Mesothelial cell of epicardium (in vitro differentiated cells): ENCODE measurements at places on chromosomes 1 and 21. TPM values are rescaled to one million over a fixed set of nuclear protein-coding genes. Genes with fewer than 3 reads are reported as not detected.

Gene OR6K3
- not detected in 3 replicates for total RNA-seq

Gene FLG
- total RNA-seq, result not detected in 3 replicates

Gene MACO1
- 26.9 to 27.9 TPM (median 27.3 TPM) in 3 replicates for total RNA-seq

Gene PM20D1
- total RNA-seq, result not detected in 3 replicates

Gene FAM177B
- total RNA-seq, result not detected in 3 replicates

Gene SERPINC1
- total RNA-seq, result 0.22 to 0.27 TPM (median 0.23 TPM) in 3 replicates

DNA sequence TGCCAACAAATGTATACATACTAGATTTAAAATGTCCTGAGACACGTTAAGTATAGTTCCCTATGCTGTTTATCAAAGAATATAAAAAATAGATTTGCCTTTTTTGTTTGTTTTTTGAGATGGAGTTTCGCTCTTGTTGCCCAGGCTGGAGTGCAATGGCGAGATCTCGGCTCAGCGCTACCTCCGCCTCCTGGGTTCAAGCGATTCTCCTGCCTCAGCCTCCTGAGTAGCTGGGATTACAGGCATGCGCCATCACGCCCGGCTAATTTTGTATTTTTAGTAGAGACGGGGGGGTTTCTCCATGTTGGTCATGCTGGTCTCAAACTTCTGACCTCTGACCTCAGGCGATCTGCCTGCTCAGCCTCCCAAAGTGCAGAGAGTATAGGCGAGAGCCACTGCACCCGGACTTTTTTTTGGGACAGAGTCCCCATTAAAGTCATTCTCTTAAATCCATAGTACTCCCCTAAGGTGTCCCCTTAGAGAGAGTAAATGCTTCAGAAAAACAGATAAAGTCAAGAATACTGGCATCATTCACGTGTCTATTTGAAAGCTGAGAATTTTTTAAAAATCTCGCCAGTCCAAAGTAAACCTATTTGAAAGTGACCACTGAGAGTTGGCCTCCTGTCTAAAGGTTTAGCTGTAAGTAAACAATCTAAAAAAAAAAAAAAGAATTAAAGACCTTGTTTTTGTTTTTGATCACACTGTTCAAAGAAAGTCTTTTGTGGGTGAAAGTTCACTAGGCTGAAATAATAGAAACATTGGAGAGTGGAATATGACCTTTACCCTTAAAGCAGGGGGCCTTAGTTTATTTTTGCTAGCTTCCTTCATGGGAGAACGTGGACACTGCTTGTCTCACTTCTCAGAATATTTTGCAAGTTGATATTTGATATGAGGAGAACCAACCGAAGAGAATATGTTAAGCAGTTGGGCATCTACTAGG, 48.0 kb upstream of the SLC16A1 start:
- H3K27me3 ChIP-seq, result no peaks in the 10 kb centered on the region
- no peak for DNase-seq
- H3K4me3 ChIP-seq, result no peak overlapping the region
- peaks cover 2% of the 10 kb centered on the region for H3K4me1 ChIP-seq
- no peak overlapping the region for H3K27ac ChIP-seq

DNA sequence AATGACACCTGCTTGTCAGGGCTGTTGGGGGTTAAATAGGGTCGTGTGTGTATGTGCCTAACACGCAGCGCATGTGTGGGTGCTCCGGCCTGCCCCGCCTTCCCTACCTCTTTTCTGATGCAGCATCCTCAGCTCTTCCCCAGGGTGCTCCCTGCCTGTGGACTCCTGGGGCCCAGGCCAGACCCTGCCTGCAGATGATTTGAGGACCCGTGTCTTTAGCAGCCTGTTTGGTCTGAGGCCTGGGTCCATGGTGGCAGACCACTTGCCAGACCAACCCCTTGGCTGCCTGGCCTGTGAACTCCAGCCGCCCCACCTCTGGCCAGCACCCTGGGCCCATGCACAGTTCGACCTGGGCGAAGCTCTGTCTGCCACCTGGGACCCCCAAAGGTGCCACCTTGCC, 57.0 kb upstream of the SIM2 start:
- no peak overlapping the region for H3K4me3 ChIP-seq
- no peak overlapping the region for H3K27ac ChIP-seq
- no peaks in the 10 kb centered on the region for H3K36me3 ChIP-seq
- peaks cover 15% of the 10 kb centered on the region for H3K4me1 ChIP-seq

- no peak overlapping the region for H3K27ac ChIP-seq
- DNase-seq, result no peak
- no peaks in the 10 kb centered on the region for H3K4me1 ChIP-seq
Measured at GRCh38 chr1:40339420-40340323, 22.6 kb upstream of the COL9A2 start.

DNA sequence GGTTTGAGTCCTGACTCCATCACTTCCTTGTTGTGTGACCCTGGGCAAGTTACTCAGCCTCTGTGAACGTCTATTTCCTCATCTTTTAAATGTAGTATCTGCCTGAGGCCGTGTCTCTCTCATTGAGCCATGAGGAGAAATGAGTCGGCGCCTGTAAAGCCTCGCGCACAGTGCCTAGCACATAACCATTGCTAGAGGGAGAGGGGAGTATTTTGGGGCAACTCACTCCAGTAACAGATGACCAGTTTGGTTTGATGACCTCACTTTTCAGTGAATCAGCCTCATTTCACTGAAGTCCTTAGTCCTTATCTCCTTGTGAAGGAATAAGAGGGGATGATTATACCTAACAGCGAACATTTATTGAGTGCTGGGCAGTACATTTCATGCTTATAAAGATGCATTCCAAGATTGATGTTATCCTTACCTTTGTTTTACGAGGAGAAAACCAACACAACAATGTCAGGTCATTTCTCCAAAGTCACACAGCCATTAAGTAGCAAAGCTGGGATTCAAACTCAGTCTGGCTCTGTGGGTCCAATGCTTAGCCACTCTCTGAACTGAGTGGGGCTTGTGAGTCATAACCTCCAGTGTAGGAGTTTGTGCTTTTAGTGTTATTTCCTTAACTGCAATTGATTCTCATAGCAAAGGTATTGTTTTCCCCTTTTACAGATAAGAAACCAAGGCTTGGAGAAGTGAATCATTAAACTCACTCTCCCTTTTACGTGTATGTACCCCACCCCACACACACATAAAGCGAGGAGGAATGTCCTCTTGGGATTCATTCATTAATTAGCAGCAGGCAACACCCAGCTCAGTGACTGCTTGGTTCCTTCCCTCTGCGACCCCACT, 25.9 kb downstream of the KCNC4 start:
- H3K27me3 ChIP-seq, result peaks cover 11% of the 10 kb centered on the region
- DNase-seq, result no peak
- H3K4me3 ChIP-seq, result no peak overlapping the region
- H3K27ac ChIP-seq, result no peak overlapping the region
- no peaks in the 10 kb centered on the region for H3K36me3 ChIP-seq

GRCh38 chr1:182301467-182302198, 90.0 kb downstream of the GLUL start:
- H3K27ac ChIP-seq, result peak overlapping the region; percentile 10
- H3K27me3 ChIP-seq, result peaks cover 1% of the 10 kb centered on the region
- no peak overlapping the region for H3K4me3 ChIP-seq
- no peaks in the 10 kb centered on the region for H3K36me3 ChIP-seq

GRCh38 chr1:7373876-7374562, 397.1 kb upstream of the VAMP3 start:
- peaks cover 9% of the 10 kb centered on the region for H3K4me1 ChIP-seq
- H3K27me3 ChIP-seq, result no peaks in the 10 kb centered on the region
- no peaks in the 10 kb centered on the region for H3K36me3 ChIP-seq
- H3K27ac ChIP-seq, result no peak overlapping the region
- no peak overlapping the region for H3K4me3 ChIP-seq

GRCh38 chr1:107877092-107877491, 87.9 kb downstream of the VAV3 start:
- no peak overlapping the region for H3K4me3 ChIP-seq
- H3K27ac ChIP-seq, result no peak overlapping the region
- no peak for DNase-seq
- H3K4me1 ChIP-seq, result peaks cover 12% of the 10 kb centered on the region

DNA sequence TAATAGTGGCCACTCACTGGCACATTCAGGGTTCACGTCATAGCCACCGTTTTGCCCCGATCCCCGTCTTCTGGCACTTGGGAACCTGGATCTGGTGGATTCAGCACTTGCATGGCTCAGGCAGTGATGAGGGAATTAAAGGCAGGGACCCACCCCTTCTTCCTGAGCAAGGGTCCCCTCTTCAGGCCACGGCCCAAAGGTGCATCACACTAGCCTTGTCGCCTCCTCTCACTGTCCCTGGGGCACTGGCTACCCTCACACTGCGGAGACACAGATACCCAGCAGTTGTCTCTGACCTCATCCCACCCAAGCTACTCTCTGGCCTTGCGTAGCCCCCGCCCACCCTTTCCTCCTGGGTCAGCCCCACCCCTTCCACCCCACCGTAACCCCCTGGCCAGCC, 19.9 kb upstream of the LDLRAP1 start:
- DNase-seq, result no peak
- no peaks in the 10 kb centered on the region for H3K36me3 ChIP-seq
- H3K4me3 ChIP-seq, result no peak overlapping the region
- H3K4me1 ChIP-seq, result no peaks in the 10 kb centered on the region
- H3K27me3 ChIP-seq, result no peaks in the 10 kb centered on the region

DNA sequence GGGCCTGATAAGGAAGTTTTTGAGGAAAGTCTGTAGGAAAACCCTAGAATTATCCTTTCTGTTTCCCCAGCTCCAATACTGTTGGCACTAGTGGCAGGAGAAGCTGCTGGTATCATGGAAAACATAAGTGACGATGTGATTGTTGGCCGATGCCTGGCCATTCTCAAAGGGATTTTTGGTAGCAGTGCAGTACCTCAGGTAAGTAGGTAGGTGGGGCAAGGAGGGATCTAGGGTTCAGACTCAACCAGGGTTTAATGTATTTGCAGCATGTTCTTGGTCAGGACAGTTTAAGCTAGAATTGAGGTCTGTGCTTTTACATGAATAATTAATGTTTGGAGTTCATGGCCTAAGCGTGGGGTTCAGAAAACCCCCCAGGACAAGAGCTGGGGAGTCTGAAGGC, 62.1 kb downstream of the KDM1A start:
- no peaks in the 10 kb centered on the region for H3K27me3 ChIP-seq
- peaks cover 53% of the 10 kb centered on the region for H3K36me3 ChIP-seq
- H3K27ac ChIP-seq, result no peak overlapping the region
- H3K4me3 ChIP-seq, result no peak overlapping the region
- DNase-seq, result no peak

DNA sequence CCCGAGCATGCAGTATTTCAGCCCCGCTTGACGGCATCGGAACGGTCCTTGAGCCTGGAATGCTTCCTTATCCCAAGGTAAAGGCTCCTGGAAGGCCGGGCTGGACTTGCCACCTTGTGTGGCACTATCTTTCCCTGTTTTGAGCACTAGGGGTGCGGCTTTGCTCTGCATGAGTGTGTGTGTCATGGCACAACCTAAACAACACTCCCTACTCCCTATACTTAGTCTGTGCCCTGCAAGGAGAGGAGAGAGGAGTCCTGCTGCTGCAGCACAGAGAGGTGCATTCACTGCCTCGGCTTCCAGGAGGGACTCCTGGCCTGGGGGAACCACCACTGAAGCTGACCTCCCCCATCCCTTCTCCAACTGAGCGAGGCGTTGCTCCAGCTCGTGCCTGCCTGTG, 60.4 kb upstream of the BACE2 start:
- no peak overlapping the region for H3K27ac ChIP-seq
- H3K27me3 ChIP-seq, result peaks cover 52% of the 10 kb centered on the region

GRCh38 chr1:220925707-220926106, 46.5 kb downstream of the HLX start:
- H3K4me3 ChIP-seq, result no peak overlapping the region
- DNase-seq, result no peak
- H3K4me1 ChIP-seq, result no peaks in the 10 kb centered on the region
- H3K27me3 ChIP-seq, result peaks cover 82% of the 10 kb centered on the region
- no peak overlapping the region for H3K27ac ChIP-seq

DNA sequence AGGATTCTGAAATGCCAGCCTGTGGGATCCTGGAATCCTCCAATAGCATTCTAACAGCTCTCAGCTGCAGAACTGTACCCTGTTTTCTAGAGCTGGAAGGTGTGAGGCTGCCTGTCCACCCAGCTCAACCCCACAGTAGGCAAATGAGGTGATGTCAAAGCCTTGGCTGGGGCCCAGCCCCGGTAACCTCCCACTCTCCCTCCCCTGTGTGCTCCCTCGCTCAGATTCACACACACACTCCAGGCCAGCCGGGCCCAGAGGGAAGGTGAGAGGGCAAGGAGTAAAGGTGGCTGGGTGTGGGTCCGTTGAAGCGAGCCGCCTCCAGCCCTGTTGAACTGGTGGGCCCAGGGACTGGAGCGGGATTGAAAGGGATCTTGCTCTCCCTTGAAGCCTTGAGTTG, at the start of gene BSND:
Gene BSND (plus strand): TSS at position 257 of the 400 bp plus-strand sequence. CDS start 254 bp downstream, outside the sequence.
- no peak for DNase-seq
- no peaks in the 10 kb centered on the region for H3K36me3 ChIP-seq
- peaks cover 39% of the 10 kb centered on the region for H3K27me3 ChIP-seq
- no peak within 1 kb of the TSS for H3K27ac ChIP-seq

DNA sequence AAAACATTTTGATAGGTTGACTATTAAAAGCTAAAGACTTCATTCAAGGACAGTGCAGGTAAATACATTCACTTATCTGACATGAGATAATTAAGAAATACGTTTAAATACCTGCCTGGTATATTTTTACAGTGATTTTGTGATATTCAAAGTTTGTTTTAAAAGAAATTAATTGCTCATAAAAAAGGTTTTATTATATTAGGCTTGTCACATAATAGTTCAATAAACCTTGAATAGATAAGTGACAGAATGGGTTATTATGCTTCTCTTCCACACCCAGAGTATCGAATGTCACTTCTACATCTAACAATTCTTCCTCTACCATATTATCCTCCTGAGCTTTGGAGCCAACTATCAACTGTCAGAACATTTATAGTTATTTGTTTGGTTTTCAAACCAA, 60.0 kb downstream of the LTN1 start:
- DNase-seq, result no peak
- H3K27ac ChIP-seq, result no peak overlapping the region
- no peaks in the 10 kb centered on the region for H3K27me3 ChIP-seq
- H3K4me3 ChIP-seq, result no peak overlapping the region
- peaks cover 11% of the 10 kb centered on the region for H3K4me1 ChIP-seq
- peaks cover 21% of the 10 kb centered on the region for H3K36me3 ChIP-seq

- H3K36me3 ChIP-seq, result no peaks in the 10 kb centered on the region
- H3K27me3 ChIP-seq, result peaks cover 41% of the 10 kb centered on the region
- DNase-seq, result no peak
- no peak overlapping the region for H3K4me3 ChIP-seq
Measured at GRCh38 chr1:4600615-4601460, 53.6 kb upstream of the AJAP1 start.

- H3K27ac ChIP-seq, result peak overlapping the region; percentile 51
- H3K4me3 ChIP-seq, result no peak overlapping the region
- no peak for DNase-seq
- peaks cover 7% of the 10 kb centered on the region for H3K4me1 ChIP-seq
- H3K36me3 ChIP-seq, result peaks cover 19% of the 10 kb centered on the region
Measured at GRCh38 chr1:160219062-160219929, 14.1 kb downstream of the PEA15 start.
